RWPE2 (cell line): ENCODE measurements at places on chromosomes 4 and X.

GRCh38 chr4:118816538-118817177, 19.3 kb downstream of the SEC24D start:
- no peak for DNase-seq

- no peak for DNase-seq
Measured at GRCh38 chrX:12843061-12843667, 23.7 kb upstream of the TLR7 start.

- peak; percentile 77 for DNase-seq
Measured at GRCh38 chr4:183142571-183143550, 43.8 kb downstream of the WWC2 start.

DNA sequence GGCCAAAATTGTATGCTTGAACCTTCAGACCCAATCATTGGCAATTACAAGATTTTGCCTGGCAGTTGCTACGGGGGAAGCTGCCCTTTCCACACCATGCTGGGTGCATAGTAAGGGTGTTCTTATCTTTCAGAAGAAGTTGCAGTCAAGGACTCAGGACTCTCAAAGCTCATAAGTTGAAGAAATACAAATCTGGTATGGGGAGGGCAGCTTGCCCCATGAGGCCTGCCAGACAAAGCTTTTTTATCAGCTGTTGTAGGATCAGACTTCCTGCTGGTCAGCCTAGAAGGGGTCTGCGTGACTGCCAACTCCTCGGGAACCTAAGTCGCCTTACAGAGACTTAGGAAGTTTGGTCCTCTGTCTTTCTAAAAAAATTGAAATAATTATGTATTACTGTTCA, 174.9 kb upstream of the TECRL start:
- DNase-seq: no peak

- no peak for DNase-seq
Measured at GRCh38 chrX:21982311-21982710, 41.8 kb downstream of the SMS start.

- DNase-seq: no peak
Measured at GRCh38 chr4:89492581-89493071, 185.0 kb upstream of the GPRIN3 start.

GRCh38 chrX:30610026-30610425, 32.5 kb upstream of the TASL start:
- DNase-seq: no peak

DNA sequence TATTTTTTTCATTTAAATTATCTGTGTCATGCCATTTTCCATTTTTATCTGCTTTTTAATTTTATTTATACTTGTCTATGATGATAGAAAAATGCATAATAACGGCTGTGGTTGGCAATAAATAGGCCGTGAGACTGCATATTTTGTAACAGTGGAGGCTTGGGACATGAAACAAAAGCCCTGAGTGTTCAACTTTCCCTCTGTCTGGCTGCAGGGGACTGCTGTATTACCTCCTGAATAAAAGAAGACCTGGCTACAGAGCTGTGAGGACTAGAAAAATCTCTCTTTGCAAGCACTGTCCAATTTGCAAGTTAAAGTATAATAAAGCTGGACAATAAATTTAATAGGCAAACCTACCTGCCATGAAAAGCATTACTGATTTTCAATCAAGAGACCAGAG, 82.1 kb downstream of the MAGEB10 start:
- no peak for DNase-seq

DNA sequence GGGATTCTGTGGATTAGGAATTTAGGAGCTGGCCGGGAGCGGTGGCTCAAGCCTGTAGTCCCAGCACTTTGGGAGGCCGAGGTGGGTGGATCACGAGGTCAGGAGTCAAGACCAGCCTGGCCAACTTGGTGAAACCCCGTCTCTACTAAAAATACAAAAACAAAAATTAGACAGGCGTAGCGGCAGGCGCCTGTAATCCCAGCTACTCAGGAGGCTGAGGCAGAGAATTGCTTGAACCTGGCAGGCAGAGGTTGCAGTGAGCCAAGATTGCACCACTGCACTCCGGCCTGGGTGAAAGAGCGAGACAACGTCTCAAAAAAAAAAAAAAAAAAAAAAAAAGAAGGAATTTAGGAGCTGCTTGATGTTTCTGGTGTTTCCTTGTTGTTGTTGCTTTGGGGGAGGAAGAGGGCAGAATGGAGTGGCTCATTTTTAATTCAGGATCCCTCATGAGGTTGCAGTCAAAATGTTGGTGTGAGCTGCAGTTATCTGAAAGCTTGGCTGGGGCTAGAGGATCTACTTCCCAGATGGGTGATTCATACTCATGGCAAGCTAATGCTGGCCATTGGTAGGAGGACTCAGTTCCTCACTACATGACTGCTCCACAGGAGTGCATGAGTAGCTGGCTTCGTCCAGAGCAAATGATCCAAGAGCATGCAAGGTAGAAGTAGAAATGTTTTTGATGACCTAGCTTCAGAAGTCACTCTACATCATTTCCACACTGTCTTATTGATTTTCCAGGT, 26.5 kb upstream of the JADE1 start:
- DNase-seq: no peak
